ENCODE measurements at places on chromosomes 6 and 20.

GRCh38 chr6:65468307-65468706, 238.7 kb downstream of the EYS start:
- DNase-seq = no peak

GRCh38 chr6:109381061-109381746, 1.1 kb downstream of the CD164 start:
- no peak for DNase-seq

DNA sequence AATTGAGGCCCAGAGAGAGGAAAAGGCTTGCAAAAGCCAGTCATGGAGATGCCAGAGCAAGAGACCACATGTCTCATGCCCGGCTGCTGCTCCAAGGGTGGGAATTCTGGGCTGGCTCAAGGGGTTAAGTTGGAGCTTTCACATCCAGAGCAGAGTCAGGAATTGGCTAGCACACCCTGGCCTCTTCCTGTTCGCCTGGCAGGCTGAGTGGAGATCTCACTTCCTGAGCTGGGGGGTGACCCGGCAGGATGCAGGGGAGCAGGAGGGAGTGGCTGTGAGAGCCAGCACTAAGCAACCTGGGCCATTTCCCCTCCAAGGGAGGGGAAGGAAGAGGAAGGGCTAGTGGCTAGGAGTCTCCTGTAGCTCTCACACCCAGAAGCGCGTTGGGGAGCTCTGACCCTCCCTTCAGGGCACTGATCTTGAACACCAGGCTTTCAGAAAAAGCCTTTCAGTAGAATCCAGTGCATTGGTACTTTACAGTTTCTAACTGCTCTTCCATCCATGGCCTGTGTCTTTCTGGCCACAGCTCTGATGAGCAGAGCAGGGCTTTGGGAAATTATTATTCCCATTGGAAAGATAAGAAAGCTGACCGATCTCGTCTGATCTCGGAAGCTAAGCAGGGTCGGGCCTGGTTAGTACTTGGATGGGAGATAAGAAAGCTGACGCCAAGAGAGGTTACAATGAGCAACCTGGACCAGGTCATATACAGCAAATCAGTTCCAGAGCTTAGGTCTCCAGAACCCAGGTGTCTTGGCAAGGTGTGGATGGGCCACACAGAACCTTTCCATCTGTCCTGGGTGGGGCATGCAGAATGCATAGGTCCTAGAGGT, 2.2 kb upstream of the CCM2L start:
- no peak for DNase-seq

DNA sequence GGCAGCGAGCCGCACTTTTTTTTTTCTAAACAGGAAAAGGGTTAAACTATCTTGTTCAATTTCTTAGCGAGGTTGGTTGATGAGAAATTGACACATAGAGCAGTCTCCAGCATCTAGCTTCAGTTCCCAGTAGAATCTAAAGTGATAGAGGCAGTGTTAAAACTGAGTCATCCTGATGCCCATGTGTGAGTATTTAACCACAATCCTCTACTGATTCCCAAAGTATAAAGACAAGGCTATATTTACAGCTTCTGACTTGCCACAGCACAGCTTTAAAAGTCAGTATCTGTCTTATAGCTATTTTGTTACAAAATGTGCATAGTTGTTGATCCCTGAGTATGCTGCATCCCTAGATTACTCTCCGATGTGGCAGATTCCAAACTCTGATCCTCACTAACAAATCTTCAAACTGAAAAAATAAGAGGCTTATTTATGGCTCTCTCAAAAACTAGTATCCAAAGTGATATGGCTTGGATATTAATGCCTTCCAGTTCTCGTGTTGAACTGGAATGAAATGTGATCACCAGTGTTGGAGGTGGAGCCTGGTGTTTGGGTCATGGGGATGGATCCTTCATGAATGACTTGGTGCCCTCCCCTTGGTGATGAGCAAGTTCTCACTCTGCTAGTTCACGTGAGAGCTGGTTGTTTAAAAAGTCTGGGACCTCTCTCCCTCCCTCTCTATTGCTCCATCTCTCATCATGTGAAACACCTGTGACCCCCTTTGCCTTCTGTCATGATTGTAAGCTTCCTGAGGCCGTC, 13.1 kb upstream of the POPDC3 start:
- DNase-seq = no peak

DNA sequence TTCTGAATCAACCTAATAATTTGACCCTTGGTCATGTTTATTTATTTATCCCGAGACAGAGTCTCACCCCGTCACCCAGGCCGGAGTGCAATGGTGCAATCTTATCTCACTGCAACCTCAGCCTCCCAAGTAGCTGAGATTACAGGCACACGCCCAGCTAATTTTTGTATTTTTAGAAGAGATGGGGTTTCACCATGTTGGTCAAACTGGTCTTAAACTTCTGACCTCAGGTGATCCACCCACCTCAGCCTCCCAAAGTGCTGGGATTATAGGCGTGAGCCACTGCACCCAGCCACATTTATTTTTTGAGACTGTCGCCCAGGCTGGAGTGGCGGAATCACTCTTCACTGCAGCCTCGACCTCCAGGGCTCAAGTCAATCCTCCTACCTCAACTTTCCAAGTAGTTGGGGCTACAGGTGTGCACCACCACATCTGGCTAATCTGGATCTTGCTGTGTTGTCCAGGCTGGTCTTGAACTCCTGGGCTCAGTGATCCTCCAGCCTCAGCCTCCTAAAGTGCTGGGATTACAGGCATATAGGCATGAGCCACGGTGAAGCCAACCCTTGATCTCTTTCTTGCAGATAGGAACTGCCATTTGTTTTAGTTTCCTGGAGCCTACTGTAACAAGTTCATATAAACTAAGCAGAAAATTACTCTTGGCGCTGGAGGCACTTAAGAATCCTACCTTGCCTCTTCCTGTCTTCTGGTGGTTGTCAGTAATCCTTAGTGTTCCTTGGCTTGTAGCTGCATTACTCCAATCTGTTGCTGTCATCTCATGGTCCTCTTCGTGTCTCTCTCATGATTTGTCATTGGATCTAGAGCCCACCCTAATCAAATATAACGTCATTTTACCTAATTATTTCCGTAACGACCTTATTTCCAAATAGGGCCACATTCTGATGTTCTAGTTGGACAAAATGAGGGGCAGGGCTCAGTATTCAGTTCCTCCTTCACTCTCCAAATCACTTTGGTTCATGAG, 2.3 kb downstream of the RPS18 start:
- no peak for DNase-seq

GRCh38 chr6:110170081-110170480, 9.4 kb downstream of the WASF1 start:
- no peak for DNase-seq

GRCh38 chr6:145948328-145948727, 15.8 kb downstream of the SHPRH start:
- no peak for DNase-seq

- no peak for DNase-seq
Observed at GRCh38 chr6:56624728-56625069, 18.0 kb downstream of the DST start.

- DNase-seq = no peak
Observed at GRCh38 chr6:170136541-170137175, 154.2 kb downstream of the DLL1 start.

DNA sequence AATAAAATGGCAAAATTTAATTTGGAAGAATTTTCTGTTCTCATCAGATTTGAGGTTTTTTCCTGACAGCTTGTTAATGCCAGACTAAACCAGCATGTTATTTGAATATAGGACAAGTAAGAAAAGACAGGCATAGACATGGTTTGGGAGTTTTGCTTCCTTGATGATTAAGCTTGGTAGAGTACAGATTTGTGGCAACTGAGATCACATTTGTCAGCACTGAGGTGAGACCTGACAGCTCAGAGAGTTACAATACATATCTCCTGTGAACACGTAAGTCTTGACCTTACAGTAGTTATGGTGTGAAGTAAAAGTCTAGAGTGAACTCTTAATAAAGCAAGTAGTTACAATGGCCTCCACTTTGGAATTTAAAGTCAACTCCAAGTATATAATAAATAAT, 34.5 kb downstream of the CENPW start:
- DNase-seq = no peak

DNA sequence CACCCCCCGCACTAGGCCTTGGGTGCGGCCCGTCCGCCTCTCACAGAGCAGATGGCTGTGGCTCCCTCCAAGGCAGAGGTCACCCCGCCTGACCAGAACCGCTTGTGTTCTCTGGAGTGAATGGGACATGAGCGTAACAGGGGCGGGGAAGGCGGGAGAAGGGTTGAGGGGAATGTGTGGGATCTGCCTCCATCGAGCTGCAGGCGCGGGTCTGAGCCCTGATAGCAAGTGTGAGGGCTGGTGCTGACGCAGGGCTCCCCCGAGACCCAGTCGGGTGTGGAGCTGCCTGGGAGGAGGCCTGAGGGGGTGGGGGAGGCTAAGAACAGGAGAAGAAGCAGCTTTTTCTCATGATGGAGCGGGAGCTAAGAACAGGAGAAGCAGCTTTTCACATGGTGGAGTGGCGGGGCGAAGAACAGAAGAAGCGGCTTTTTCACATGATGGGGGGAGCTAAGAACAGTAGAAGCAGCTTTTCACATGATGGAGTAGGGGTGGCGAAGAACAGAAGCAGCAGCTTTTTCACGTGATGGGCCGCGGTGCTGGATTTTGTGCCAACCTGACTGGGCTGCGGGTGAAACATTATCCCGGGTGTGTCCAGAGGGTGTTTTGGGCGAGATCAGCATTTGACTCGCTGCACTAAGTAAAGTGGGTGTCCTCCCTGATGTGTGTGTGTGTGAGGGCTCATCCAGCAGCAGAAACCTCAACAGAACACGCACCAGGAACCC, 169.3 kb downstream of the TTLL2 start:
- no peak for DNase-seq

DNA sequence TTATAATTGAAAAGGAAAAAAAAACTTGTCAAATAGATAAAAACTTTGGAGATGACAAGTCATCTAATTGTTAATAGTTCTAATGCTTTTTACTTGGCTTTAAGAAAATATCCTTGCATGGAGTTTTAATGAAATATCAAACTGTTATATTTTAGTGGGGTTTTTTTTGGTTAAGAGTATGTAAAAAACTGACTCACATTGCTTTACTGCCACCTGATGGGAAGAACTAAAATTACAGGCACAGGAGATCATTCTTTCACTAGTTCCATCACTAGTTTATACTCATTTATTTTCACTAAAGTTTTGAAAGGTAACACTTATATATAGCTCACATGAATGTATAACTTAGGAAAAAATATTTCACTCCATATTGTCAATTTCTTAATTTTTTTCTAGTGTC, 309.1 kb downstream of the LMBRD1 start:
- no peak for DNase-seq

GRCh38 chr6:146583966-146584365, 14.8 kb upstream of the ADGB start:
- no peak for DNase-seq

GRCh38 chr20:6533351-6533750, 234.1 kb upstream of the BMP2 start:
- DNase-seq = no peak

- DNase-seq = no peak
Observed at GRCh38 chr6:11345536-11345935, 113.1 kb upstream of the NEDD9 start.

- no peak for DNase-seq
Observed at GRCh38 chr6:65964261-65964660, 257.2 kb upstream of the EYS start.

DNA sequence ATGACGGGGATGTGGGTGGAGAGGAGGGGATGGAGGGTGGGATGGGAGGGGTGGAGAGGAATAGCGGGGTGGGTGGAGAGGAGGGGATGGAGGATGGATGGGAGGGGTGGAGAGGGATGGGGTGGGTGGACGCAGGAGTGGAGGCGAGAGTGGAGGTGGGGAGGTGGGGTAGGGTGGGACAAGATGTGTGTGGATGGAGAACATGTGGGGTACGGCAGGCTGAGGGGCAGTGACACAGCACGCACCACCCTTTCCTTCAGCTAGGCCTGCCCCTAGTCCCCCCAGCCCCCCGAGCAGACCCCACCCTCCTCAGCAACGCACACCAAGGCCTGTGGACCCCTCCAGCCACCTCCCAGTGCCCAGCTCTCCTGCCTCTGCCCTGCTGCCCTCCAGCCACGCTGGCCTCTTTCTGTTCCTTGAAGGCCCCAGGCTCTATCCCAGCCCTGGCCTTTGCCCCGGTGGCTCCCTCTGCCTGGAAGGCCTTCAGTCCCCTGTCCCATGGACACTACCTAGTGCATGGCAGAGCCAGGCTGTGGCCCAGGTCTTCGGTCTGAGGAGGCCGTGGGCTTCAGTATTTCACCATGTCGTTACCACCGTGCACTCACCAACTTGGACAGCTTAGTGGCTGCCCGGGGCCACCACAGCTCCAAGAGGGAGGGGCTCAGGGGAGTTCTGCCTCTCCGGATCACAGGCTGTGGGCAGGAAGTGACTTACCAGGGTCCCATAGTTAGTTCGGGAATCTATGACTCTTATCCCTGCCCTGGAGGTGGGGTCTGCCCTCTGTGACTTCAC, 78.4 kb upstream of the PMEPA1 start:
- no peak for DNase-seq

DNA sequence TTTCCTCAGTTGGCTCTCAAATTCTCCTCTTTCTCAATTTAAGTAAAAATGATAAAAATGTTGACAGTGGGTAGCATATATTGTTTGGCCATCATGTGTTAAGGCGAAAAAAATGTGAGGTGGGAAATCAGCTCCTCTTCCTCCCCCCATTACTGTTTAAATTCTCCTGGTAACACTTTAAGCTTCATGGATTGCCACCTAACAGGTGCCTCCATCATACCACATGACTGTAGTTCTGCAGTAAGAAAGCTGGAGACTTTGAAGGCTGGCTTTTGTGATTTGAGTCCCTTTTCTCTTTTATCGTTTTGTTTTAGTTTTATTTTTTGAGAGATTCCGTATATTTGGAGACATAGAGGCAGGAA, 1.2 kb downstream of the ZFAND3 start:
- DNase-seq = no peak

GRCh38 chr6:149544646-149545257, 1.1 kb downstream of the PPIL4 start:
- no peak for DNase-seq

DNA sequence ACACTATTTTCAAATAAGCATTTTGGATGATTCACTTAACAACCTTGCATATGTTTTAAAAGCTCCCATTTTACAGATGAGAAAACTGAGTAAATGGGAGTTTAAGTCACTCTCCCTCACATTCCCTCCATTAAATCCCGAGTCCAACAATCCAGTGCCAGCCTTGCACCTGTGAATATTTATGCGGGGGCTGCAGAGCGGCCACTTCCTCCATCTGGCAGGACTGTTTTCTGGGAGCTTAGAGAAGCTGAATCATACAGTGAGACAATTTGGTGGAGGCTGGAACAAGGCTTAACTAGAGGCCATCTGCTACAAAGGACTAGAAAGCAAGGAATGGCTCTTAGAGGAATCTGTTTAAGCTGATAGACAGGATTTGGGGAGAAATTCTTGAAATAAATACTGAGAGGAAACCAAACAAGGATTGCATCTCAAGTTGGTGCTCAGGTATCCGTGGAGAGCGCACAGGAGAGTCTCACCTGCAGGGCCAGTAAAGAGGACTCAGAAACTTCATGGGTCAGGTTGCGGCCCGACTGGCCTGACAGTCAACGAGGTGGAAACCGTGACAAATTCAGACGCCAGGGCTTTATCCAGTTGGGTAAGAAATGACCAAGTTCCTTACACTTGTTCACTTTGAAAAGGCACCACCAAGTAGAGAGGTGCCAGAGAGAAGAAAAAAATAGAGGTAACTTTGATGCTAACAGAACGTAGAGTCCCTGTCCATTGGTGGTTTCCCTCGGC, 478.5 kb downstream of the QKI start:
- no peak for DNase-seq

Measured in T-helper 2 cell (primary cell).